Ascending aorta (tissue), 2 donors: ENCODE measurements at places on chromosomes 12 and 14. TPM values are rescaled to one million over a fixed set of nuclear protein-coding genes. Genes with fewer than 3 reads are reported as not detected.

- no peaks in the 10 kb centered on the region for H3K27me3 ChIP-seq
- no peaks in the 10 kb centered on the region for H3K36me3 ChIP-seq
- H3K4me1 ChIP-seq, result no peaks in the 10 kb centered on the region
Observed at GRCh38 chr14:56659378-56659777, 79.8 kb downstream of the TMEM260 start.

GRCh38 chr14:58923751-58924405, 264.6 kb upstream of the DAAM1 start:
- H3K36me3 ChIP-seq, result no peaks in the 10 kb centered on the region
- DNase-seq, result no peak
- no peaks in the 10 kb centered on the region for H3K27me3 ChIP-seq
- no peaks in the 10 kb centered on the region for H3K4me1 ChIP-seq
- no peak overlapping the region for H3K27ac ChIP-seq

GRCh38 chr14:55248411-55248810, 22.8 kb upstream of the FBXO34 start:
- no peaks in the 10 kb centered on the region for H3K4me1 ChIP-seq
- H3K4me3 ChIP-seq, result no peak overlapping the region
- no peak for DNase-seq
- H3K27ac ChIP-seq, result no peak overlapping the region
- H3K36me3 ChIP-seq, result no peaks in the 10 kb centered on the region

DNA sequence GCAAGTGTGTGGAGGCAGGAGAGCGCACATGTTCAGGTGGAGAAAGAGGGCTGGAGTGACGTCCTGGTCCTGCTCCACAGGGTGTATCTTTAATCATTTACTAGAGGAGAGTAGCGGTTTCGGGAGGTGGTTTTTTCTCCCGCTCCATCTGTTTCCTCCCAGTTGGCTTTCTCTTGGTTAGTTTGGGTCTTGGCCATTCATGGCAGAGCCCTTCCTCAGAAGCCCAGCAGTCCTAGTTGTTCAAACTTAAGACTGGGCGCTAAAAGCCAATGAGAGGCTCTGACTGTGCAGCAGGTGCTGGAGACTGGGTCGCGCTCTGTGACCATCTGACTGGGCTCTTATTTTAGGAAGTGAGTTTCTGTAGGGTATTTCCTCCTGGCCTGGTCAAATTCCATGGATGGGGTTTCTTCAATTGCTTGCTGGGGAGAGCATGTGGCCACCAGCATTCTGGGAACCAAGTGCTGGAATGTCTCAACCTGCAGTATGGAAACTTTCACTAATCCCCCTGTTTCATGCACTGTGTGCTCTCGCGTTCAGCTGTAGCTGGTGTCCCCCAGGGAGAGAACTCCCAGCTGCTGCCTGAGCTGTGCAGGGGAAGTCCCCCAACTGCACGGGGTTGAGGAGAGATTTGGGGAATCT, 27.4 kb upstream of the TSPAN9 start:
- H3K27ac ChIP-seq, result no peak overlapping the region
- H3K4me1 ChIP-seq, result no peaks in the 10 kb centered on the region
- H3K4me3 ChIP-seq, result no peak overlapping the region
- no peaks in the 10 kb centered on the region for H3K27me3 ChIP-seq
- no peaks in the 10 kb centered on the region for H3K36me3 ChIP-seq

DNA sequence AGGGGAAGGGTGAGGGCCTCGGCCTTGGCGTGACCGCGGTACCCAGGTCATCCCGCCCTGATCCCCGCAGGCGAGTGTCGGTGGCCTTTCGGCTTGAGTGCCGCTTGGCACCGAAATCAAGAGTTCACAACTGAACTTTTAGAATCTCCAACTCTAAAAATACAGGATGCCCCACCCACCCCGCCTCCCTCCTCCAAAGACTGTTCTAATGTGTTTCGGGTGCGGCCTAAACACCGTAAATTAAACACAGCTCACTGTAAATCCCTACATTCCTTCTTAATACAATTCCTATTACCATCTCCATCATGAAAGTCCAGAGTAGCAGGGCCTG, 11.4 kb downstream of the SCNN1A start:
- DNase-seq, result no peak
- H3K4me3 ChIP-seq, result peak overlapping the region; percentile 59
- H3K27ac ChIP-seq, result peak overlapping the region; percentile 55
- no peaks in the 10 kb centered on the region for H3K36me3 ChIP-seq

- no peaks in the 10 kb centered on the region for H3K36me3 ChIP-seq
- H3K27ac ChIP-seq, result no peak overlapping the region
- no peak for DNase-seq
- H3K4me1 ChIP-seq, result peaks cover 7% of the 10 kb centered on the region
- H3K4me3 ChIP-seq, result no peak overlapping the region
Observed at GRCh38 chr12:1523046-1523445, 71.3 kb downstream of the FBXL14 start.

GRCh38 chr12:132432721-132433577, 57.0 kb upstream of the FBRSL1 start:
- H3K36me3 ChIP-seq, result no peaks in the 10 kb centered on the region
- H3K27me3 ChIP-seq, result no peaks in the 10 kb centered on the region
- DNase-seq, result no peak
- no peaks in the 10 kb centered on the region for H3K4me1 ChIP-seq

DNA sequence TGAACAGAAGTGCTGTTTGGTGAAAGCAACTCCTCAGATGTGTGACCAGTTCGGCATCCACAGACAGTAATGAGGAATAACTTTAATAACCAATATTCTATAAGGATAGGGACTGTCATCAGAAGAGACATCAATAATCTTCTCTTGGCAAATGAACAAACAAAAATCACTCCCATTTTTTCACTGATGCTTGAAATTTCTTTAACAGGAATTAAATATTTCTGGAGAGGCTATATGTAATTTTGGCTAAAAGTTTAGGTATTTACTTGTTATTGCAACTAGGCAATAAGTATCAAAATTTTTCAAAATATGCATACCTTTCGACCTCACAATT, 121.6 kb upstream of the EEA1 start:
- H3K27me3 ChIP-seq, result no peaks in the 10 kb centered on the region
- no peak overlapping the region for H3K4me3 ChIP-seq
- H3K36me3 ChIP-seq, result no peaks in the 10 kb centered on the region
- peaks cover 7% of the 10 kb centered on the region for H3K4me1 ChIP-seq

- H3K27me3 ChIP-seq, result no peaks in the 10 kb centered on the region
- no peak overlapping the region for H3K4me3 ChIP-seq
- no peak overlapping the region for H3K27ac ChIP-seq
Observed at GRCh38 chr12:28750946-28751685, 398.0 kb upstream of the FAR2 start.

Gene PLCZ1
- not detected for total RNA-seq

Gene ENDOU
- total RNA-seq, result not detected

Gene CCDC184
- 1.6 TPM for total RNA-seq
